ENCODE measurements at places on chromosomes 16 and 17.

DNA sequence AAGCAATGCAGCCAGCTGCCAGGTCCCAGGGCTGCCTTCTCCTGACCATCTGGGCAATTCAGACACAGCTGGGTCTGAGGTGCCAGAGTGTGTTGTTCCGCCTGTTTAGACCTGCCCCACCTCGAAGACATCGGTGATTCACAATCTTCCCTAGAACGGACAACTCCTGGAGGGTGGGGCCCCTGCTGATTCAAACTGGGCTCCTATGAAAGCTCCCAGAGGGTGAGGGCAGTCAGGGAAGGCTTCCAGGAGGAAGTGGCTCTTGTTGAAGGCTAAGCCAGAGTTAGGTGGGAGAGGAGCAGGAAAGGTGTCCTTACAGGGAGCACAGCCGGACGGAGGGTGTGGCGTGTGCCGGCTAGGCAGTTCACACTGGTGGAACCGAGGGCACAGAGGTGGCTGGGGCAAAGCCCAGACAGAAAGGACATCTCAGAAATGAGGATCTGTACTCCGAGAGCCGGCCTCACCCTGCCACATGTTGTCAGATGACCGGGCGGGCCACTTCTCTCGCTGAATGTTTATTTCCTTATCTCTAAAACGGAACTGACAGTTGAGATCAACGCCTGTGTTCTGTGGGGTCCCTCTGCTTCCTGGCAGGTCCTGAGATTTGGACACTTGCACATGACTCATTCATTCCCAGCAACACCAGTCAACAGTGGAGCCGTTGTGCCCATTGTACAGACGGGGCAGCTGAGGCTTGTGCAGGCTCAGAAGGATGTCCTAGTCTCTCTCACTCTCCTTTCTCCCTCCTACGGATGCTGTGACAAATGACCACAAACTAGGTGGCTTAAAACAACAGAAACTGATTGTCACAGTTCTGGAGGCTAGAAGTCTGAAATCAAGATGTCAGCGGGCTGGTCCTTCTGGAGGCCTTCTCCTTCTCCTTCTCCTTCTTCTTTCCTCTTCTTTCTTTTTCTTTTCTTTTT is 26.9 kb upstream of the LITAF start:
- no peak for DNase-seq

DNA sequence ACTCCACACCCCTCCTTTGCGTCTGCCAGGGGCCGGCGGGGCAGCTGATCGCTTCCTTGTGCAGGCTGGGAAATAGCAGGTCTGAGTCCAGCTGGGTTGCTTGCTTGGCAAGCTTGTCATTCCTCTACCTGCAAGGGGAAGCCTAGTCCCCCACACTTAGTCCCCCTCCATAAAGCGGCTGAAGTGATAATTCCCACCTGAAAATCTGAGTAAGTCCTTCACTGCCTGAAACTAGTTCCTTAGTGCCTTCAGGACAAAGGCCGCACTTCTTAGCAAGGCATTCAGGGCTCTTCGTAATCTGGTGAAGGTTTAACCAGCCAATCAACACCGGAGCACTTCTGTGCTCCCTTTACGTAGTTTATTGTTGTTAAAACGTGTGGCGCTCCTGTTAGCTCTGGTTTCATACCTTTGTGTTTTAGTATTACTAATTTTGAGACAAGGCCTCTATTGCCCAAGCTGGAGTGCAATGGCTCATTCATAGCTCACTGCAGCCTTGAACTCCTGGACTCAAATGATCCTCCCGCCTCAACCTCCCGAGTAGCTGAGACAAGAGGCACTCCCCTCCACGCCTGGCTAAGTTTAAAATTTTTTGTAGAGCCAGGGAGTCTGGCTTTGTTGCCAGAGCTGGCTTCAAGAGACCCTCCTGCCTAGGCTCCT is 817 bp downstream of the PSKH1 start:
- no peak for DNase-seq

DNA sequence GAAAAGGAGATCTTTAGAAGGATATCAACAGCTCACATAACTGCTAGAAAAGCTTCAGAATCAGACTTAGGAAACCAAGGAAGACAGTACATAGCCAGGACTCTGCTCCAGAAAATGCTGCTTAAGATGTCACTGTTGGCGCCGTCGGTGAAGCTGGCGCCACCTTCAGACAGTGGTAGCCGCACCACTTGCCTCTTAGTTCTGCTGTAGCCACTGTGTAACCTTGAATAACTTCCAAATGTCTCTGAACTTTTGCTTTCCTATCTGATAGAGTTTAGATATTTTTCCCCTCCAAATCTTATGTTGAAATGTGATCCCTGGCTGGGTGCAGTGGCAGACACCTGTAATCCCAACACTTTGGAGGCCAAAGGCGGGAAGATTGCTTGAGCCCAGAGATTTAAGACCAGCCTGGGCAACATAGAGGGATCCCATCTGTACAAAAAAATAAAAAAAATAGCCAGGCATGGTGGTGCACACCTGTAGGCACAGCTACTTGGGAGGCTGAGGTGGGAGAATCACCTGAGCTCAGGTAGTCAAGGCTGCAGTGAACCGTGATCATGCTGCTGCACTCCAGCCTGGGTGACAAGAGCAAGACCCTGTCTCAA is 6.3 kb upstream of the USP31 start:
- DNase-seq = no peak

DNA sequence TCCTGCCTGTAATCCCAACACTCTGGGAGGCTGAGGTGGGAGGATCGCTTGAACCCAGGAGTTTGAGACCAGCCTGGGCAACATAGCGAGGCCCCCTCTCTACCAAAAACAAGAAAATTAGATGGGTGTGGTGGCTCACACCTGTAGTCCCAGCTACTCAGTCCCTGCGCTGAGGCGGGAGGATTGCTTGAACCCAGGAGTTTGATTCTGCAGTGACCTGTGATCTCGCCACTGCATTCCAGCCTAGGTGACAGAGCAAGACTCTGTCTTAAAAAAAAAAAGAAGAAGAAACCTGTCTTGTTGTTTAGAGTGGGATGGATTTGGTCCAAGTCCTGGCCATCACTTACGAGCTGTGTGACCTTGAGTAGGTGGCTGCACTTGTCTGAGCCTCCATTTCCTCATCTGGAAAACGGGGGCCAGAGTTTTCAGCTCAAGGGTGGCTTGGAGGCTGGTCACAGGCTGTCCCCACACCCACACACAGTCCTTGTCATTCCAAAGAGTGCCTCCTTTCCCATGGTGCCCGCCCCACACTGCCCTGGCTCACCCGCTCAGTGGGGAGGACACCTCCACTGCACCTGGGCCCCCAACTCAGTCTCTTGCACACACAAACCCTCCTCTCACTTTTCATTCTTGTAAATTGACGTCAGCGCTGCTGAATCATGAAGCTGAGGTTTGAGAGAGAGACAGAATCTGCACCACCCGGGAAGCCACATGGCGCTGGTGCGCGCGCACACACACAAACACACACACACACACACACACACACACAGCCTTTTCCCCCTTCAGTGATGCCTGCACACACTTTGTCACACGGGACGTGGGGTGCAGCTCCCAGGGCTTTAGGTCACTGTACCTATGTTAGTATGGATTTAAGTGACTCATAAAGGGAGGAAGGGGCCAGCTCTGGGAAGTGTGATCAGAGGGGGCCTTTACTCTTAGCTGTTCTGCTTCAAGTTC is 4.2 kb downstream of the SOCS1 start:
- DNase-seq = no peak

GRCh38 chr17:34283571-34283970 is 2.0 kb upstream of the CCL11 start:
- no peak for DNase-seq

GRCh38 chr17:56835264-56835585 is 1.3 kb downstream of the DGKE start:
- DNase-seq = no peak

Measured in glomerular endothelial cell (primary cell).